ENCODE measurements at places on chromosomes 3 and 15.

- DNase-seq: peak; percentile 8
Measured at GRCh38 chr3:77412021-77412438, 372.1 kb downstream of the ROBO2 start.

DNA sequence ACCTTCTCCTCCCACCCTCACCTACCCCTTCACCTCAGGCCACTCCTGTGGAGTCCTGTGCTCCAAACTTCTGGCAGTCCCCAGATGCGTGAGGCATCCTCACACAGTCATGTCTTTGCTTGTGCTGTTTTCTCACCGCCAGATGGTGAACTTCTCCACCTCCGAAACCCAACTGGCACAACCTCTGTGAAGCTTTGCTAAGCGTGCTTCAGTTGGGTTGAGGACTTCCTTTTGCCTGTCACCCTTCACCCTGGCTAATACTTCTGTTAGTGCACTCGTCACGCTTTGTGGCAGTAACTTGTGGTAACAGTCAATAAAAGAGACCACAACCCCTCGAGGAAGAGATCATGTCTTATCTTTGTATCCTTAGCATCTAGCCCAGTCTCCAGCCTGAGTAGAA is 42.0 kb upstream of the SKOR1 start:
- DNase-seq: no peak

DNA sequence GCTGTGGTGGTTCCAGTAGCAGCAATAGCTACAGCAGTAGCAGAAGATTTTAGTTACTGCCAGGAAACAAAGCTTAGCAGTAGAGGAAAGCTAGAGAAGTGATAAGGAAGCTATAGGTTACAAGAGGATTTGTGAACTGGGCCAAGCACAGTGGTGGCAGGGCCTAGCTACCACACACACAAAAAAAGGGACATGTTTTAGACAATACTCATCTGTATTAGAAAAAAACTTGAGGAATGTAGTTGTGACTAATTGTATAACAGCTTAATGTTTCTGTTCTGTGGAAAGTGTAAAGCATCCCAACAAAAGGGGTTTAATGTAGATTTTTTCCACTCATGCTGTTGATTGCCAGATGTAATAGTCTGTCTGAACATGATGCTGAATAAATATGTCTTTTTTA is 29.9 kb upstream of the PFN2 start:
- DNase-seq: peak; percentile 25

DNA sequence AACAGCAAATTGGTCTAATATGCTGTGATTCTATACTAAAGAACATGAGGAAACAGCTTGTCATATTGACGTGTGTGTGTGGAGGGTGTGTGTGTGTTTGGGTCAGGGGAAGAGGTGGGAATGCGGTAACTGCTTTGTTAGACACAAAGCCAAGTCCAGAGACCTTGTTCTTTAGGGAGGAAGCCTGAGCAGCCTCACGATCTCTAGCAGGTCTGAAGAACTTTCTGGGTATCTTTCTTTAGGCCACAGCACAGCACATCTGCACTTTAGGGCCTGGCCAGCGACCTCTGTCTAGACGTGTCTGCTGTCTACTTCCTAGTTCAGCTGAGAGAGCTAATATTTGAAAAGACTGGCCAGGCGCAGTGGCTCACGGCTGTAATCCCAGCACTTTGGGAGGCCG is 220.0 kb upstream of the TPRG1 start:
- no peak for DNase-seq

DNA sequence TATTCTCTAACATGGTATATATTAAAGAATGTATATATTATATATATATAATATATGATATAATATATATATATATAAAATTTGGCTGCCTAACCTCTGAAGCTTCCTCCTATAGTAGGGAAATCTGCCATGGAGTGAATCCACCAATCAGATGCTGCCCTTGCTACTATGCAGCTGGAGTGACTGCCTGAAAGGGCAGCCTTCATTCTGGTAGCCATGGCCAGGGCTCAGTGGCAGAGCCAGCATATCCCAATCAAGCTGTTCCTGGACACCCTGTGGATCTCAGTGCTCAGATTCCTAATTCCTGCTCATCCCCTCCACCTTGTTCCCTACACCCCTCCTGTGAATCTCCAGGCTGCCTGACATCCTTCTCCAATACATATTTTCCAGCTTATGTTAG is 2.2 kb upstream of the SH3GL3 start:
- no peak for DNase-seq

DNA sequence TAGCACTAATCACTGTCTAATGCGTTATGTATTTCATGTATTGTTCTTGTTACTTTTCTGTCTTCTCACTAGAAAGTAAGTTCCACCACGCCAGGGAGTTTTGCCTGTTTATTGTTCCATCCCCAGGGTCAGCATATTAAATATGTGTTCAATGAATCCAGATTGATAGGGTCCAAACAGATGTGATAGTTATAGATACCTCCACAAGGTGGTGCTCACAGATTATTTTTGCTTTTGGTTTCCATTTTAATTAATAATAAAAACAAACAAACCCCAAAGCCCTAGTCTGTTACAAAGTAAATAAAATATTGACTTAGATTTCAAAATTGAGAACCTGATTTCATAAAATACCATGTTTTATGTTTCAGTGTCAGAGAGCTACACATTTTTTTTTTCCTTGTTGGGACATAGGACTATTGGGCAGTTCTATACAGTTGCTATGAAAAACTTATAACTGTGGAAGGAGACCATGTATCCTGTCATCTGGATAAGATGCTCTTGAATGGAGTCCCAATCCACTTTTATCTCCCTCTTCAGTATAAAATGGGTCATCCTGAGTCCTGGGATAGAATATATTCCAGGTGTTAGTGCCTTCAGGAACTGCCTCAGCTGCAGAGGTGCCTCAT is 12.4 kb downstream of the OTOL1 start:
- no peak for DNase-seq

DNA sequence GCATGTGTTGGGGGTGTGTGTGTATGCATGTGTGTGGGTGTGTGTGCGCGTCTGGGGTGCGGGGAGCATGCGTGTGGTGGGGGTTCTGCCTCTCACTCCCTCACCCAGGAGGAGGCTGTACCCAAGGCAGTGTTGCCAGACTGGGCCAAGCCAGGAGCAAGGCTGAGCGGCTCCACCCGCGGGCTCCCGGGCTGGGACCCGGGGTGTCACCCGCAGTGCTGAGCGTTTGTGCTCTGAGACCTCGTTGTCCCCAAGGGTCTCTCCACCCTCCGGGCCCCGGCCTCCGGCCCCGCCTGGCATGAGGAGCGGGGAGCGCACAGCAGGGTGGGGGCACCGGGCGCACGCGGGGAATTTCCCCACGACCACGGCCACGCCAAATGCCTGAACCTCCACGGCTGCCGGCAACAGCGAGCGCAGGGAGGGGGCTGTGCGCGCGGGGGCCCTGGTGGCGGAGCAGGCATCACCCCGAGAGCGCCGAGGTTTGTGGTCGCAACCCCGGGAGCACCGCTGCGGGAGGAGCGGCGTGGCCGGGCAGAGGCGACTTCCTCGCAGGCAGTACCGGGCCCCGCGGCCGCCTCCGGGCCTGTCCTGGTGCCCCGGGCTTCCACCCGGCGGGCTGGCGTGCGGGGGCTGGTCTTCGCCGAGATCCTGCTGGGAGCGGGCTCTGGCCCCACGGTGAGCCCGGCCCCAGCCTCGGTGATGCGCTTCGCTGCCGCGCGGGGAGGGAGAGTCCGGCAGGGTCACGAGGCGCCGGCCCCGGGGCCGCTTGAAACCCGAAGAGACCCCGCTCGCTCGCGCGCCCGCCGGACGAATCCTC is 7.4 kb upstream of the OCA2 start:
- DNase-seq: no peak

GRCh38 chr3:42300013-42300412 is 34.0 kb upstream of the CCK start:
- DNase-seq: peak; percentile 22
